ENCODE measurements at places on chromosomes 4 and X.

- DNase-seq = no peak
These were observed 673.6 kb upstream of the INTU start for GRCh38 chr4:126959056-126959745.

DNA sequence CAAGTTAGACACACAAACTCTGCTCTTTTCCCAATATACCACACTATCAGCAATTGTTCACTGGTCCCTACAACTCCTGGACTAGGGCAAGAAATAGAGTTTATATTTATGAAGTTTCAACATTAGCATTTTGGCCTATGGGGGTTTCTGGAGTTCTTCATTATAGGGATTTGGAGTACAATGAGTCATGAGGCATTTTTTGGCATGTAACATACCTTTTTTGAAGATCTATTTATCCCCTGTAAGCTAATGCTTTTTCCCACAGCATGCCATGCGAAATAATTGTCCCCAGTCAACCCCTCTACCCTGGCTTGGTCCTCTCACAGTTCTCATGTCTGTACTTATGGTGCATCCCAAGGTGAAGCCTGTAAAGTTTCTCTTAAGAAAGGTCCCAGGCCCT lies 36.7 kb upstream of the EDA2R start:
- no peak for DNase-seq

GRCh38 chr4:89193843-89194242 lies 82.5 kb downstream of the TIGD2 start:
- no peak for DNase-seq

DNA sequence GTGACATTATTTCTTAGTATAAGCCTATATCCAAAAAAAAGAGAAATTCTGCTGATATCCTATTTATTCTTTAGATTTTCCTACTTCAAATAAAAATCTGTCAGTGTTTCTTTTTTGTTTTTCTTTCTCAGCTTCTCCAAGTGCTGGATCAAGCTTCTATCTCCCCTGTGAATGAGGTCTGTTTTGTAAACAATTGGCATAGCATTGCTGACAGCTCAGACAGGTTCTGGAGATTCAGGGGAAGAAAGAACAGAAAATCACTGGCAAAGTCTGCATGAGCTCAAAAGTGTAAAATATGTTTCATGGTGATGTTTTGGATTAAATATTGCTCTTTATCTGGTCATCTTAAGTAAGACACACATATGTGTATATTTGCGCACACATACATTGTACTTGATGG lies 492.0 kb upstream of the IGFBP7 start:
- no peak for DNase-seq

GRCh38 chr4:107991945-107992630 lies 2.4 kb downstream of the HADH start:
- DNase-seq = no peak

GRCh38 chrX:114583646-114584374 lies at the start of gene HTR2C:
Gene HTR2C, plus strand, starts transcription at chrX:114584086. Its CDS starts 142,851 bp downstream, at chrX:114726937.
- no peak for DNase-seq

- DNase-seq = peak; percentile 16
These were observed 790 bp downstream of the CLGN start for GRCh38 chr4:140426610-140427105.

GRCh38 chrX:15686818-15687685 lies 22.4 kb upstream of the CLTRN start:
- peak; percentile 49 for DNase-seq

- DNase-seq = no peak
These were observed 112.3 kb upstream of the BANK1 start for GRCh38 chr4:101678180-101678579.

DNA sequence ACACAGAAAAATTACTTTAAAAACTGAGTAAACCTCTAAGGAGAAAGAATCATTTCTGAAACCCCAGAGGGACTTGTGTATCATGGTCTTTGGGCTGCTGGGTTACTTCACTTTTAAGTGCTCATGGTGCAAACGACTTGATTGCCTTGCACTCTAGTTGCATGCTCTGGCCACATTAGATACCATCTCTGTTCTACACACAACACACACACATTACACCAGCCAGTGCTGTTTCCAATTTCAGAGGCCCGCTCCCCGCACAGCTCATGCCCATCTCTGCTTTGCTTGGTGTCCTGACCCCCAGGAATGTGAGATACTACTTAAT lies 2.1 kb downstream of the PPP3CA start:
- peak; percentile 18 for DNase-seq

DNA sequence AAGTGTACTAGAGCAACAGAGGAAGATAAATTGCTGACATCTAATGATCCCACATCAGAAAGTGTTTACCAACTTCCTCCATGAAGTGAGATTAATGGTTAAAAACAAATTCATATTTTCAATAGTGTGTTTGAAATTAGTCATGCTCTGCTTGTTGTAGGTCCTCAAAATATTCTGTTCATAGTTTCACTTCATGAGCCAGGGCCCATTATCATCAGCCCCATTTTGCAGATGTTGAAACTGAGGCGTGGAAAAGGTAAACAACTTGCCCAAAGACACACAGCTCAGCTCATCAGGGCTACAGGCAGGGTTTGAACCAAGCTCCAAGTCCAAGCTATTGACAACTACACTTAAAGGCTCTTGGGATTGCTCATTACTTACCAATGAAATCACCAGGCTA lies 103.5 kb upstream of the PPARGC1A start:
- no peak for DNase-seq

DNA sequence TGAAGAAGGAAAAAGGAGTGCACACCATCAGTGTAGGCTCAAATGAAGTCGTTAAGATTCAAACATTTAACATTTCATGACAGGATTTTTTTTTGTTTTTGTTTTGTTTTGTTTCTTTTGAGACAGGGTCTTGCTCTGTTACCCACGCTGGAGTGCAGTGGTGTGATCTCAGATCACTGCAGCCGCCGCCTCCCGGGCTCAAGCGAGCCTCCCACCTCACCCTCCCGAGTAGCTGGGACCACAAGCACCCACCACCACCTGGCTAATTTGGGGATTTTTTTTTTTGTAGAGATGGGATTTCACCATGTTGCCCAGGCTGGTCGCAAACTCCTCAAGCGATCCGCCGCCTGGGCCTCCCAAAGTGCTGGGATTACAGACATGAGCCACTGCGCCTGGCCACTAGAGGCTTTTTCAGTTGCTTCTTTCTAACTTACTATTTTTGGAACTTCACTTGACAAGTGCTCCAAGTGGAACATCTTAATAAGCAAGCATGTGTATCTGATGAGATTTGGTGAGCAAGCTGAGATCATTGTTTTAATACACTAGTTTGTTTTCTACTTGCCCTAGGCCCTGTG lies 78.9 kb upstream of the CNKSR2 start:
- DNase-seq = no peak

DNA sequence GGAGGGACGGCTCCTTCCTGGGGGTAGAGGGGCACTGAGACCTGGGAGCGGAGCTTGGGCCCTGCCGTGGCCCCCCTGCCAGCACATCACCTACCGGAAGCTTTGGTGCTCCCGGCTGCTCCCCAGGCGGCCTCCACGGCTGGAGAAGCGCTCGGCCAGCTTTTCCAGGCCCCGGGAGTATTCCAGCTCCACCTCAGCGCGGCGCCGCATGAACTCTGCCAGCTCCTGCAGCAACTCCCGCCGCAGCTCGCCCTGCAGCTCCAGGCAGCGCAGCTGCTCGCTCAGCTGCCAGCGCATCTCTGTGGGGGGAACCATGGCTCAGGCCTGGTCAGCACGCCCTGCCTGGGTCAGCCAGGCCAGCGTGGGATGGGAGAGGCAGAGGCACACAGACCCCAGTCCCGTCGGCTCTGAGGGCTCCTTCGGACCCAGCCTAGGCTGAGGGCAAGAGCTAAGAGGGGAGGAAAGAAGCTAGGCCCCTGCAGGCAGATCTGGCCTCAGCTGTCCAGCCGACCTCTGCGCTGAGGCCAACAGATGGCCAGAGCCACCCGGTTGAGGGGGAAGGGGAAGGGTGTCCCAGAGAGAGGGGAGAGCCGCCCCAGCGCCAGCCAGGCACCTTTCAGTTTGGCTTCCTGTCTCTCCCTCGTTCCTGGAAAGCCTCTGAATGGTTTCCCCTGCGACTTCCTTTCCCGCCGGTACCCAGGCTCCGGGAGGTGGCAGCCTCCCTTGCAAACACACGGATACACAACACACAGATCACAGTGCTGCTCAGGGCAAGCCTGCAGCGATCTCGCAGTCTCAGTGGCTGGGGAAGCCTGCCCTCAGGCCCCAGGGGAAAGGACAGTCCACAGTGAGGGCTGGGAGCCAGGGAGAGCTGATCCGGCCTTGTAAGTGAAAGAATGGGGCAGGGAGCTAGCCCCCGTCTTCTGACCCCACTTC lies 4.3 kb downstream of the ARHGAP4 start:
- peak; percentile 62 for DNase-seq

DNA sequence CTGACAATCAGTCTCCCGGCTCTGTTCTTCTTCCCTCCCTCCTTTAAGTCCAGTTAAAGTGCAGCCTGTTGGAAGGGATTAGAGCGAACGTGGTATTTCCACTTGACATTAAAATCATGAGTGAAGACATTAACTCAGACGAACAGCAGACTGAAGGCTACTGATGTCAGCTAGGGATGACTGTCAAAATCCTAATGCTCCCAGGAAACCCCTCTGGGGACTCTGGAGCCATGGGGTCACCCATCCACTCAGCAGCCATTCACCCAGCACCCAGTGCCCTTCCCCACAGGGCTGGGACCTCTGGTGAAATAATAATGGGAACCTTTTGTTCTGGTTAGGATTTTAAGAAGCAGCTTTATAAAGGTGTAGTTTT lies 113.9 kb downstream of the DRD5 start:
- no peak for DNase-seq

DNA sequence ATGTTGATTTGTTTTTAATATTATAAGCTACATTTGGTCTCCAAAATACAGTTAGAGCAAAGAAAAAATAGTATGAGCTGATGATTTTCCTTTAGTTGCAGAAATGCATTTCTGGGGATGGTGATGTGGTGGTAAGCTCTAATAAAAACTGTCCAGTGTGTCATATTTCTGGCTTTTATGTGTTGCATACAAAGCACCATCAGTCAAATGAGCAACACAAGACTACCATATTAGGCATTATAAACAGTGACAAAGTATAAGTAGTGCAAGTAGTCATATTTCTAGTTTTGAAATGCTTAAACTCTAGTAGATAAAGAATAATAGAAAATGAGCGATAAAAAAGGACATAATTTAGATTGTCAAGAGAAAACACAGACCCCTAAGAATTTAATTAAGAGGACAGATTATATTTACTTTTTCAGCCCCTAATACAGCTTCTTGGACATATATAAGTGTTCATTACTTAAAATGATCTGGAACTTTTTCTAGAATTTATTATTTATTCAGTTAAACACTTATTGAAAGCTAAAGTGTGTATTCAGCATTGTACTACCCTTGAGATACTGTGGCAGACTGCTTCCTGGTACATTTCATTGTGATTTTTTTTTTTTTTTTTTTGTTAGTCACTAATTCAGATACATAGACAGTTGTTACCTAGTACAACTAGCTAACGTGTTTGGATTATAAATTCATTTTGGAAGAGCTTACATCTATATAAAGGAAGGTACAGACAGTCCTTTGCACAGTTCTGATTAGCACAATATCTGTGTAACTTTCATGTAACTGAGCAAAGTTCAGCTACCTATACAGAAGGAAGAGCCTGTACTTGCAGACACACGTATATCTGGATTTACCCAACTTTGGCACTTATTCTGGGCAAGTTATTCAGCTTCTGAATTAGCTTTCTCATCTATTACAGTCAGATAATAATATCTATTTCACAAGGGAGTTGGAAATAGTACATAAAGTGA lies 22.3 kb downstream of the RAP1GDS1 start:
- DNase-seq = no peak

- no peak for DNase-seq
These were observed 688 bp downstream of the UFSP2 start for GRCh38 chr4:185424905-185425646.

GRCh38 chrX:140713174-140713539 lies 3.6 kb downstream of the LINC00632 start:
- no peak for DNase-seq

DNA sequence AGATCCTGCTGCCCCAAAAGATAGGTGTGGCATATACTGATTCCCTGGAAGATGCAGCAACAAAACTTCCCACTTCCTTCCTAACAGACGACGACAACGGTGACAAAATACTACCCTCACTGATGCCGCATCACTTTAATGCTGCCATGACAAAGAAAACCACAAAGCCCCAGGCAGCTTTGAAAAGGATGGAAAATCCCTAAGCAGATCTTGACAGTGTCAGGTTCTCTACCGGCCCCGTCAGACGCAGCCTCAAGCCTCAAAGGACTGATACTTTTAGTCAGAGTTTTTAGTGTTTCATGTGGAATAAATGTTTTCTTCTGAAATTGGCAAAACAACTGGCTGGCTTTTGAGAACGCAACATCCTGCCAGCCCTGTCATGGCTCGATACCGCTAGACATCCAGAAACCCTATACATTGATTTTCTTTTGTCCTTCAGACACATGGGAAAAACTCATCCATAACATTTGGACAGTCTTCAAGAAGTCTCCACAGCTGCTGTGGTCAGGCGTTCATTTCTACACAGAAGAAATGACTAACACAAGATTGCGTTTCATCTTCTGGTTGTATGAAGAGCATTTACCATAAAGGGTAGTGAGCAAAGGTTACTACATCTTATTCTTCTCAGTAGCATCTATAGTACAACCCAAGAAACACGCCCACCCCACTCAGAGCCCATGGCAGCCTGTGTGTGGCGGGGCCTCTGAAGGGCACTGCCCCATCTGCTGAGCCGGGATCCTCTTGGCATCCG lies 60.1 kb downstream of the GATB start:
- DNase-seq = no peak

- DNase-seq = no peak
These were observed 2351.4 kb downstream of the PCDH7 start for GRCh38 chr4:33071535-33071934.

DNA sequence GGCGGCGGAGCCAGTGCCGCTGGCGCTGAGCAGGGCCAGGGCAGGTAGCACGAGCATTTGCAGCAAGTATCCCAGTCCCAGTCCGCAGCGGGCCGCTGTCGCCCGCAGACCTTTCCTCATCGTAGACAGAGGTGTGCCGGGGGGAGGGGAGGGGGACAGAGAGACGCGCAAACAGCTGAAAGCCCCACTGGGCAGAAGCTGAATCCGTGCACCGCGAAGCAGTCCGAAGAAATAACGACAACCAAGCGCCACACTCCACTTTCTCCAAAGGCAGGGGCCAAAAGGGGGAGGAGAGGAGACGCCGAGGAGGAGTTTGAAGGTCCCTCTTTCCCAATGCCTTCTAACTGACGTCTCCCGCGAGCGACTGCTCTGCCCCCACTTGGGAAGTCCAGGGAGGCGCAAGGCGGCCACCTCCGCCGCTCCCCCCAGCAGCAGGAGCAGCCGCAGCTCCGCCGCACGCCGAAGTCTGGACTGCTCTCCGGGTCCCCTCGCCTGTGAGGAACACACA lies at the start of gene UNC5C:
Gene UNC5C, minus strand, starts transcription at position 236 of the 508 bp plus-strand sequence.
- DNase-seq = no peak

DNA sequence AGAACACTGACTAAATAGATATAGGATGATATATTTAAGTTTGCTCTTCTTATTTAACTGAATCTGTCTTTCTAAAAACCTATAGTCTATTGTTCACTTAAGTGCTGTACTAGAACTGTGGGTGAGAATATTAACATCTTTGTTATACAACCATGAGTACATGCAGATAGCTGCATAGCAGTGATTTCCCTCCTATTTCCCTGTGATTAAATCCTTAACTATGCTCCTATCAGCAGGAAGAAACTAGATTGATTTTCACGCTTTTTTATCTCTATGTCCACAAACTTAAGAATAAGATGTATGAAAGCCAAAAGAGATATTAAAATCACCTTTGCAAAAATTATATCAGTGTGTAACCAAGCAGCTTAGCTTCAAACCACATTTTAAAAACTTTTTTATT lies 11.3 kb upstream of the UGT2A3 start:
- DNase-seq = no peak

- DNase-seq = peak; percentile 56
These were observed 53.8 kb downstream of the VSIG4 start for GRCh38 chrX:65985922-65986588.
